ENCODE measurements at places on chromosomes 2 and 18.

- H3K27ac ChIP-seq, result no peak overlapping the region
- H3K27me3 ChIP-seq, result no peaks in the 10 kb centered on the region
- H3K4me3 ChIP-seq, result no peak overlapping the region
- no peak for DNase-seq
- H3K36me3 ChIP-seq, result no peaks in the 10 kb centered on the region
Measured at GRCh38 chr2:31694444-31694843, 113.7 kb upstream of the SRD5A2 start.

DNA sequence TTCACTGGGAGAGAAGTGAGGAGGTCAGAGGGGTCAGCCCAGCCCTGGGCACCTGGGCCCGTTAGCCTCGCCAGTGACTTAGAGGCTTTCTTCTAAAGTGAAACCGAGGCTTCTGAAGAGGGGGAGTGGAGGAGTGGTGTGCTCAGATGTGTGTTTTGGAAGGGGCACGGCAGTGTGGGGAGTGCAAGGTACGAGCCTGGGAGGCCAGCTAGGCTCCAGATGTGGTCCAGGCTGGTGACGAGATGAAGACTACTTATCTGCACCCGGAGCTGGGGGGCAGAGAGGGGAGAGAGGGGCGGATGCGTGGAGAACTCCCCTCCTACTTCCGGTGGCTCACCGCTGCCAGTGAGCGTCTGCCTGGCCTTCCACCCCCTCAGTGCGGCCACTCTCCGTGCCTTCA is 371.3 kb upstream of the HS6ST1 start:
- peaks cover 23% of the 10 kb centered on the region for H3K4me1 ChIP-seq
- no peak overlapping the region for H3K4me3 ChIP-seq
- no peaks in the 10 kb centered on the region for H3K36me3 ChIP-seq
- DNase-seq, result no peak
- H3K27ac ChIP-seq, result no peak overlapping the region
- H3K27me3 ChIP-seq, result peaks cover 14% of the 10 kb centered on the region

GRCh38 chr2:62657783-62658182 is 47.7 kb upstream of the EHBP1 start:
- no peak overlapping the region for H3K4me3 ChIP-seq
- H3K27ac ChIP-seq, result no peak overlapping the region
- no peak for DNase-seq
- H3K4me1 ChIP-seq, result no peaks in the 10 kb centered on the region
- no peaks in the 10 kb centered on the region for H3K27me3 ChIP-seq

DNA sequence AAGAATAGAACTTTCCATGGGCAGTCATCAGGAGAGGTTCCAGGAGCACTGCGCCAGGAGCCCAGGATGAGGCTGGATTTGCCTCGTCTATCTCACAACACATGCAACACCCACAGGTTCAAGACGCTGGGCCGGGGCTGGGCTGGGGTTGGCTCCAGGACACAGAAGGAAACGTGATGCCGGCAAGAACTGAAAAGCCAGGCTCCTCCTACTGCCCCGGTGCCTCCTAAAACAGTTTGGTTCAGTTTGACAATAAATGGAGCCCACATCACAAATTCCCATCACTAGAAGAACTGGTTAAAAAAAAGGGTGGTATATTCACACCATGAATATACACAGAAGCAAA is 75.9 kb downstream of the INHBB start:
- no peak for DNase-seq
- H3K27me3 ChIP-seq, result peaks cover 35% of the 10 kb centered on the region
- H3K36me3 ChIP-seq, result no peaks in the 10 kb centered on the region
- no peaks in the 10 kb centered on the region for H3K4me1 ChIP-seq

- no peak overlapping the region for H3K27ac ChIP-seq
- no peaks in the 10 kb centered on the region for H3K27me3 ChIP-seq
- no peaks in the 10 kb centered on the region for H3K36me3 ChIP-seq
- H3K4me1 ChIP-seq, result no peaks in the 10 kb centered on the region
Measured at GRCh38 chr18:13232971-13233786, 14.6 kb downstream of the LDLRAD4 start.

DNA sequence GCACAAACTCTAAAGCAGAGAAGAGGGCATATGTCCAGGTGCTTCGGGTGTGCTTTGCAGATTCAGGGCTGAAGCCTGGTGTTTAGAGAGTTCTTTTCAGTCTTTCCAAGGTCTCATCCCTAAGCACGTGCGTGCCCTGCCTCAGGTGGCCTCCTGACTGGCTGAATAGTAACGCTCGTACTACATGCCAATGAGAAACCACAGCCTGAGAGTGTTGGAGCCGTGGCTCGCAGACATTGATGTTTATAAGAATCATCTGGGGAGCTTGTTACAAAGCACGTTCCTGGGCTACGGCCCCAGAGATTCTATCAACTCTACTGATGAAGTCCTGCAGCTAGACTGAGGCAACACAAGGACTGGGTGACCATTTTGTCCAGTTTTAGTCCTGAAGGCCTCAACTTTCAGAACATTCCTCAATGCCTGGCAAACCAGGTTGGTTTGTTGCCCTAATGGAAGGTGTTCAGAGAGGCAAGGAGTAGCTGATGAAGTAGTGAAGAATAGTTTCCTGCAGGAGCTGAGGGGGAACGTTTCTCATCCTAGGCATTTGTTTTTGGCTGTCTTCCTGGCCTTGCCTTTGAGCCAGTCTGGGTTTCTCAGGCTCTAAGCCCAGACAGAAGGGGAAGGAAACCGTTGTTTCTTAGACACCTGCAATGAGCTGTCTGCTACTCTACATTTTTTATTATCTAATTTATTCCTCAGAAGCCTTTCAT is 31.5 kb upstream of the HAAO start:
- DNase-seq, result no peak
- H3K4me1 ChIP-seq, result peaks cover 13% of the 10 kb centered on the region
- no peak overlapping the region for H3K27ac ChIP-seq
- H3K27me3 ChIP-seq, result peaks cover 35% of the 10 kb centered on the region
- H3K4me3 ChIP-seq, result no peak overlapping the region

GRCh38 chr18:78673516-78674321 is 305.9 kb upstream of the SALL3 start:
- no peak for DNase-seq
- no peak overlapping the region for H3K4me3 ChIP-seq
- H3K36me3 ChIP-seq, result no peaks in the 10 kb centered on the region
- no peak overlapping the region for H3K27ac ChIP-seq

DNA sequence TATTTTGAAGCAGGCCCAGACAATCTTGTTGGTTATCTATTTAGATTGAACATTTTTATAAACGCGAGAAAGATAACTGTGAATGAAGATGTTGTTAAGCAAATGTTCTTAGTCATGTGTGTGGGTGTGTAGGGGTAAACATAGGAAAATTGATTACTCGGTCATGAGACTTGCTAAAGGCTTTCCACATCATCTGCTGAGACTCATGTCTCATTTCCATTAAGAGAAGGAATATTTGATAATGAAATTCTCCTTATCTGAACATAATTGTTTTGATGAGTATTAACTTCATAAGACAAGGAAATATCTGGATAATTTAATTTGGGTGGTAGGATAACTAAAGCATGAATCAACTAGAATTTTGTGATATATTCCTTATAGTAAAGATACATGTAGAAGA is 19.7 kb downstream of the CCDC102B start:
- no peaks in the 10 kb centered on the region for H3K27me3 ChIP-seq
- no peaks in the 10 kb centered on the region for H3K4me1 ChIP-seq
- DNase-seq, result no peak
- H3K4me3 ChIP-seq, result no peak overlapping the region

- H3K27ac ChIP-seq, result peak overlapping the region; percentile 86
- DNase-seq, result no peak
- peaks cover 84% of the 10 kb centered on the region for H3K4me1 ChIP-seq
- H3K36me3 ChIP-seq, result peaks cover 15% of the 10 kb centered on the region
Measured at GRCh38 chr2:234403074-234403473, 93.8 kb downstream of the ARL4C start.

GRCh38 chr2:231132129-231132528 is 7.3 kb upstream of the HTR2B start:
- no peak overlapping the region for H3K27ac ChIP-seq
- H3K36me3 ChIP-seq, result no peaks in the 10 kb centered on the region
- H3K4me1 ChIP-seq, result no peaks in the 10 kb centered on the region
- H3K27me3 ChIP-seq, result no peaks in the 10 kb centered on the region
- H3K4me3 ChIP-seq, result no peak overlapping the region

DNA sequence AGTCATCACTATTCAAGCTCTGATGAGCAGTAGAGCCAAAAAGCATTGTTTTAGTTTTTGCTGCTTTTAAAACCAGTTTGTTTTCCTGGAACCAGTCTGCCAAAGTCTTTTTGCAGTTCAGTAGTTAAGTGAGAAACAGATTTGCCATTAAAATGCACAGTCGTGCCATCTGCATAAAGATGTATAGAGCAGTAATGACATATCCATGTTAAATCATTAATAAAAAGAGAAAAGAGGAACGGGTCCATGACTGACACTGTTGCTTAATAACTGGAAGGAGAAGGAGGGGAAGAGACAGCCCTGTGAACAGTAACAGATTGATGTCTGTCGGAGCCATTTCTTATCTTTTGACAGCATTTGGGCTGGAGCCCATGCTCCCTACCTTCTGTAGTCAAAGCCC is 704.6 kb downstream of the SATB2 start:
- no peaks in the 10 kb centered on the region for H3K4me1 ChIP-seq
- H3K27ac ChIP-seq, result no peak overlapping the region
- no peaks in the 10 kb centered on the region for H3K36me3 ChIP-seq
- DNase-seq, result no peak
- no peaks in the 10 kb centered on the region for H3K27me3 ChIP-seq

- no peak for DNase-seq
- peaks cover 48% of the 10 kb centered on the region for H3K27me3 ChIP-seq
Measured at GRCh38 chr2:127542231-127542630, 6.7 kb downstream of the MYO7B start.

- peaks cover 11% of the 10 kb centered on the region for H3K27me3 ChIP-seq
- DNase-seq, result no peak
- H3K36me3 ChIP-seq, result no peaks in the 10 kb centered on the region
- H3K4me3 ChIP-seq, result no peak overlapping the region
Measured at GRCh38 chr2:32977228-32977758, 30.5 kb downstream of the LTBP1 start.

DNA sequence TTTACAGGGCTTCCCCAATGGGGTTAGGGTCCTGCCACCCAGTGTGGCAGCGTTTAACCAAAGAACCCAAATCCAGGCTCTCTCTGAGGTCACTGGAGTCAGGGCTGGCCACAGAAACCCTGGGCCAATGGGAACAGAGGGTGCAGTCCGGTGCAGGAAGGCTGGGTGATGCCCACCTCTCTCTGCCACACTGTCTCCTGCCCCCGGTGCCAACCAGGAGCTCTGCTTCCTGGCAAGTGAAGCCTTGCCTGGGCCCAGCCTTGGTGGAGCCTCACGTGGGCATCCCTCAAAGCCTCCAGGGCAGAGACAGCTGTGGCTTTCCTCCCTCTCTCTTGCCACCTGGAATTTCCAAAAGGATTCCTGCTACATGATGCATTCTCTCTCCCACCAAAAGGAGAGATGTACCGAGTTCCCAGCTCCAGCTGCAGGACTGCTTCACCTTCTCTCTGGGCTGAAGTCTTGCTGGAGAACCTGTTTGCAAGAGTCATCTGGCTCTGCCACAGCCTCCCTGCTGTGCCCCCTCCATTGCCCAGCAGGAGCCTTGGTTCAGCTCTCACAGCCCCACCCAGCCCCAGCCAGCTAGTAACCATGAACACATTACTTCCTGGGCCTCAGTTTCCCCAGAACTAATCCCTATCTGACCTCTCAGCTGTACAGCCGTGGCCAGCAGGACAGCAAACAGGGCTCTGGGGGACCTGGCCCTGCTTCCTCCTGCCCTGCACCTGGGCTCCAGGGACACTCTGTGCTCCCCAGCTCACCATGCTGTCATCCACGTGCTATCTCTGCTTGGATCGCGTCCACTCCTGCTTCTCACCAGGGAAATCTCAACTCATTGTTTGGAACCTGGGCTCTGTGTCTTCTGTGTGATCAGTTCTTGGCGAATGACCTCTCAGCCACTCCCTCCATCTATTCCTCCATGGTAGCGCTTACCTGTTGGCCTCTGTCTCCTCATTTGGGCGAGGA is 43.4 kb downstream of the KCNF1 start:
- H3K27ac ChIP-seq, result no peak overlapping the region
- peaks cover 3% of the 10 kb centered on the region for H3K36me3 ChIP-seq
- no peak overlapping the region for H3K4me3 ChIP-seq
- no peaks in the 10 kb centered on the region for H3K4me1 ChIP-seq

GRCh38 chr2:177484180-177484795 is 91.7 kb downstream of the AGPS start:
- H3K4me3 ChIP-seq, result no peak overlapping the region
- no peaks in the 10 kb centered on the region for H3K27me3 ChIP-seq
- no peaks in the 10 kb centered on the region for H3K4me1 ChIP-seq
- DNase-seq, result no peak
- H3K27ac ChIP-seq, result no peak overlapping the region
- peaks cover 18% of the 10 kb centered on the region for H3K36me3 ChIP-seq

- H3K36me3 ChIP-seq, result no peaks in the 10 kb centered on the region
- H3K4me1 ChIP-seq, result no peaks in the 10 kb centered on the region
- no peak overlapping the region for H3K27ac ChIP-seq
- H3K27me3 ChIP-seq, result peaks cover 10% of the 10 kb centered on the region
- DNase-seq, result no peak
Measured at GRCh38 chr2:39685126-39685525, 19.4 kb downstream of the TMEM178A start.

DNA sequence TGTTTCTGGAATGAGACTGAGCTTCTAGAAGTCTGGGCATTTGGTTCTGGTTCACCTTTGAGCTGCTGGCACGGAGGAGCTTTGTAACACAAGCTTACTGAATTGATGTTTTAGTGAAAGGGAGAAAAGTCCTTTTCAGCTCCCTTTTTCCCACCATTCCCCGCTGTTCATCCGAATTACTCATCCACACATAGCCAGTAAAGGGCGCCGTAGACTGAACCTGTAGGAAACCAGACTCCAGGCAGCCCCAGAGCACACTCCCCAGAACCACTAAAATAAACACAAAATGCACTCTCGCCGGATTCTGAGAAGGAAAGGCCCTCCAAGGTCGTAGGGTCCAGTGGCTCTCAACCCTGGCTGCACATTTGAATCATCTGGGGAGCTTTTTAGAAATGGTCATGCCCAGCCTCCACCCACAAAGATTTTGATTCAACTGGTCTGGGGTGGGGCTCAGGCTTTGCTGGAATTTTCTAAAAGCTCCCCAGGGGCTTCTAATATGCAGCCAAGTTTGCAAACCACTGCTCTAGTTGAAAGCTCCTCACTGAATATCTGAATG is 29.6 kb downstream of the TCF7L1 start:
- no peak overlapping the region for H3K27ac ChIP-seq
- H3K27me3 ChIP-seq, result peaks cover 32% of the 10 kb centered on the region
- no peak overlapping the region for H3K4me3 ChIP-seq
- no peaks in the 10 kb centered on the region for H3K4me1 ChIP-seq

DNA sequence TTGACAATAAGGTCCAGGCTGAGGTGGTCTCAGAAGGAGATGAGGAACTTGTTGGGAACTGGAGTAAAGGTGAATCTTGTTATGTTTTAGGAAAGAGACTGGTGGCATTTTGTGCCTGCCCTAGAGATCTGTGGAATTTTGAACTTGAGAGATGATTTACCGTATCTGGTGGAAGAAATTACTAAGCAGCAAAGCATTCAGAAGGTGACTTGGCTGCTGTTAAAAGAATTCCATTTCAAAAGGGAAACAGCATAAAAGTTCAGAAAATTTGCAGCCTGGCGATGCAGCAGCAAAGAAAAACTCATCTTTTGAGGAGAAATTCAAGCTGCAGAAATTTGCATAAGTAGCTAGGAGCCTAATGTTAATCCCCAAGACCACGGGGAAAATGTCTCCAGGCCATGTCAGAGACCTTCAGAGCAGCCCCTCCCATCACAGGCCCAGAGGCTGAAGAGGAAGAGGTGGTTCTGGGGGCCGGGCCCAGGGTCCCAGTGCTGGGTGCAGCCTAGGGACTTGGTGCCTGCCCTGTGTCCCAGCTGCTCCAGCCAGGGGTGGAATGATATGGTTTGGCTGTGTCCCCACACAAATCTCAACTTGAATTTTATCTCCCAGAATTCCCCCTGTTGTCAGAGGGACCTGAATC is 73.5 kb downstream of the FIGN start:
- H3K27ac ChIP-seq, result no peak overlapping the region
- no peak for DNase-seq
- no peaks in the 10 kb centered on the region for H3K4me1 ChIP-seq
- no peaks in the 10 kb centered on the region for H3K27me3 ChIP-seq
- H3K36me3 ChIP-seq, result no peaks in the 10 kb centered on the region

All from activated naive CD4-positive, alpha-beta T cell treated with anti-CD3 and anti-CD28 coated beads, Interleukin-2, amount 10 ng/mL, durations not matched to agents 7 days and 5 days (primary cell).